Stimulated activated naive CD4-positive, alpha-beta T cell treated with Interleukin-2 at 50 U/mL for 16 hours (primary cell): ENCODE measurements at places on chromosomes 7 and 10.

- no peak for DNase-seq
Observed at GRCh38 chr7:32289651-32290414, 200.3 kb downstream of the LSM5 start.

DNA sequence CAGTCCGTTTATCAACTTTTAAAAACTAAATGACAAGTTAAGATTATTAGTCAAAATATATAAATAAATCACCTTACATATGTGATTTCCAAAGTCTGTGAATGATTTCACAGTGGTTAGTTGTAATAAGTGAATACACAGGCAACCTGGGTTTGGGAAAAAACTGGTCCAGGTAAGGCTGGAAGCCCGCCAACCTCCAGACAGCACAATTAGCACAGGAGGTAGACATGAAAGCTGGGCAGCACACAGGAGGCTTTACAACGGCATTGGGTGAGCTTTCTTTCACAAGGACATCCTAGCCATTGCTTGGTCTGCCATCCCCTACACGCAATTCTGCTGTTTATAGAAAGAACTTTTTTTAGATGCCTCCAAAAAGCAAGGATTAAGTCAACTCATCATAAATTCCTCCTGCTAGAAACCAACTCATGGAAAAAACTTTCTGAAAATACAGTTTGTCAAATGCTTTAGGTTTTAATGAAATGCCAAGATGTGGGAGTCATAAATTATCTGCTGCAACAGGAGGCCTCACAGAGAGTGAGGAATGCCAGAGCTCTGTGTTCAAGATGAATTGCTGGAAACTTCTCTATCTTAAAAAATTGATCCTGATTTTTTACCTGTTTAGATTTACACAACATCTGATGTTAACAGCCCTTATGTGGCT lies 346.8 kb upstream of the NFE2L3 start:
- no peak for DNase-seq

- DNase-seq = no peak
Observed at GRCh38 chr10:71380841-71381240, 15.9 kb upstream of the CDH23 start.

GRCh38 chr10:95798096-95798855 lies 42.3 kb downstream of the ENTPD1 start:
- DNase-seq = no peak
